ENCODE measurements at places on chromosomes 13 and 19. TPM values are rescaled to one million over a fixed set of nuclear protein-coding genes. Genes with fewer than 3 reads are reported as not detected.

SPACA4 gene
- not detected for total RNA-seq

MTUS2 gene
- not detected for total RNA-seq

ZNF667 gene
- 1.0 TPM for total RNA-seq

ZNF414 gene
- total RNA-seq, result 46.8 TPM

ZC3H4 gene
- 115 TPM for total RNA-seq

RXFP2 gene
- not detected for total RNA-seq

TINCR gene
- 0.58 TPM for total RNA-seq

GJB2 gene
- 5.6 TPM for total RNA-seq

DNA sequence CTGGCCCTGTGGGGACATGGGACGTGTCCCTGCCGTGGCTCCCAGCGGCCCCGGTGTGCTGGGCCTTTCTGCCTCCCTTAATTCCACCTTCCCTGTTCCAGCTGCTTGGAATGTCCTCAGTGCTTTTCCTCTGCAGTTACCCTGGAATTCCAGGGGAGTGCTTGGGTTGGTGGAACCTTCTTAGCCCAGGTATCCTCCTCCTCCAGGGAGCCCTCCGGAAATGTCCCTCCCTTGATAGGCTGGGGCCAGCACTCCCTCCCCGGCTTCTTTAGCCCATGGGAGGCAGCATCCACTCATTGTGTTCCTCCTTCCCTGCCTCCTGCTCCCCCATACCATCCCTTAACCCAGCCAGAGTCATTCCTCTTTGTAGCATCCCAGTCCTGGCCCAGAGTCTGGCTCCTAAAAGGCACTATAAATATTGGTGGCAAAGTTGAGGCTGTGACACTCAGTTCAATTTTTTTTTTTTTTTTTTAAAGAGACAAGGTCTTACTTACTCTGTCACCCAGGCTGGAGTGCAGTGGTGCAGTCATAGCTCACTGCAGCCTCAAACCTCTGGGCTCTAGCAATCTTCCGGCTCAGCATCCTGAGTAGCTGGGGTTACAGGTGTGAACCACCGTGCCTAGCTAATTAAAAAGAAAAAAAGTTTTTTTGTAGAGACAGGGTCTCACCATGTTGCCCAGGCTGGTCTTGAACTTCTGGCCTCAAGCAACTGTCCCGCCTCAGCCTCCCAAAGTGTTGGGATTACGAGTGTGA, 13.7 kb upstream of the SLC7A10 start:
- H3K27ac ChIP-seq, result no peak overlapping the region
- H3K4me3 ChIP-seq, result no peak overlapping the region
- H3K27me3 ChIP-seq, result no peaks in the 10 kb centered on the region
- H3K36me3 ChIP-seq, result no peaks in the 10 kb centered on the region

DNA sequence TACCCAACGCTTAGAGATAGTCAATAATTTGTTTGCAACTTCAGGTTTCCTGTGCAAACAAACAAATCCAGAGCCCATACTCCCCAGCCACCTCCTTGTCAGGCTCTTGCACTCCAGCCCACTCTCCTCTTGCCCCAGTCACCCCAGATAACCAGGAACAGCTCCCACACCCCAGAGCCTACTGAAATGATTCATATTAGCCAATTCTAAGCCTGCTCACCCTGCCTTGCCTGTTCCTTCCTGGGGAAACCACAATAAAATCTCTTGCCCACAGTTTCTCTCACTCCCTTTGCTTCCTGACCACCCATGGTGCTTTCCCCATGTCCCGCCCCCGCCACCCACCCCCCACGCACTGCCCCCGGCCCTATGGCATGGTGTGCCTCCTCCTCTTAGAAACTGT, 3.8 kb upstream of the ACTL9 start:
- peak overlapping the region; percentile 48 for H3K4me3 ChIP-seq
- H3K4me1 ChIP-seq, result peaks cover 69% of the 10 kb centered on the region
- peaks cover 11% of the 10 kb centered on the region for H3K36me3 ChIP-seq
- peaks cover 6% of the 10 kb centered on the region for H3K27me3 ChIP-seq

DNA sequence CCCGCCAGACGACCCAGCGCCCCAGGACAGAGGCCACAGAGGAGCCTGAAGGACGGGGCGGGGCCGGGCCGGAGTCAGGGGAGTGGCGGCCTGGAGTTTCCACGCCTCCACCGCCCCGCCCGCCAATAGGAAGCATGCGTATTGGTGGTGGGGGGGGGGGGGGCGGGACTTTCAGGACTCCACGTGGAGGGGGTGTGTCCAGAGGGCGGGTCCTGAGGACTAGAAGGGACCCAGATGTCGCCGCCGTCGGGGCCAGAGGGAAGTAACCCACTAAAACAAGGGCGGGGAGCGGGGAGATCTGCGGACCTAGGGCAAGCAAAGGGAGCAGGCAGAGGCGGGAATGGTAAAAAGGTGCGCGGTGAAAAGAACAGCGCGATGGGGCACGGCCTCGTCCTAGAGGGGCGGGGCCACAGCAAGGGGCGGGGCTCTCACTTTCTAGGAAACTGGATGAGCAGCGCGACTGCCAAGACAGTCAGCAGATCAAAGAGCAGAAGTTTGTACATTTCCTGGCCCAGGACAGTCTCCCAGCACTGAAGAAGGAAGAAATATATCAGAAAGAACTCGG, 2.8 kb upstream of the LENG1 start:
- peaks cover 12% of the 10 kb centered on the region for H3K36me3 ChIP-seq
- H3K27me3 ChIP-seq, result no peaks in the 10 kb centered on the region
- peak; percentile 86 for DNase-seq

DNA sequence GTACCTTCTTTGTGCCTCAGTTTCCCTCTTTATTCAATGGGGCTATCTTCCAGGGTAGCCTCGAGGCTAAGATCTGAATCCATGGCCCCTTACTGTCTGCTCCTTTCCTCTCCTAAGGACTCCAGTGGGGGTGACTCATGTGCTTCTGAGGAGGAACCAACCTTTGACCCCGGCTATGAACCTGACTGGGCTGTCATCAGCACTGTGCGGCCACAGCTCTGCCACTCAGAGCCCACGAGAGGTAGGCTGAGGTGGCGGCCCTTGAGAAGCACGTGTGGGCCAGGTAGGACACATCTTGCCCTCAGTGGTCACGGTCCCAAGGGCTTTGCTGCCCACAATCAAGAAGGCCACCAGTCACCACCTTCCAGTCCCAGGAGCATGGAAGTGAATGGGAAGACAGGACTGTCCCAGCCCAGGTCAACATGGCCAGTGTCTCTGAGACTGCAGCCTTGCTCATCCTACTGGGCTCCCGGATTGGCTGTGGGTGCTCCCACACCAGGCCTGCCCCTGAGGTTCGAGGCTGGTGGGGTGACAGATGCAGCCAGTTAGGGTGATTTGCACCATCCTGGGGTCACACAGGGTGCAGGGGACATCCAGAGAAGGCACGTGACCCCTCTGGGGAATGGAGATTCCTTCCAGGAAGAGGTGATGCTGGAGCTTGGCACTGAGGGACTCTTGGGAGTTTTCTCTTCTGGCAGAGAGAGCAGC, 2.8 kb downstream of the TBC1D17 start:
- H3K36me3 ChIP-seq, result peaks cover 40% of the 10 kb centered on the region
- peaks cover 23% of the 10 kb centered on the region for H3K4me1 ChIP-seq
- peak overlapping the region; percentile 41 for H3K27ac ChIP-seq
- no peak overlapping the region for H3K4me3 ChIP-seq
- no peak for DNase-seq

- no peaks in the 10 kb centered on the region for H3K27me3 ChIP-seq
- H3K4me1 ChIP-seq, result no peaks in the 10 kb centered on the region
- no peak for DNase-seq
- no peaks in the 10 kb centered on the region for H3K36me3 ChIP-seq
- no peak overlapping the region for H3K27ac ChIP-seq
- H3K4me3 ChIP-seq, result no peak overlapping the region
These were observed 41.6 kb upstream of the CHST8 start for GRCh38 chr19:33580026-33580644.

DNA sequence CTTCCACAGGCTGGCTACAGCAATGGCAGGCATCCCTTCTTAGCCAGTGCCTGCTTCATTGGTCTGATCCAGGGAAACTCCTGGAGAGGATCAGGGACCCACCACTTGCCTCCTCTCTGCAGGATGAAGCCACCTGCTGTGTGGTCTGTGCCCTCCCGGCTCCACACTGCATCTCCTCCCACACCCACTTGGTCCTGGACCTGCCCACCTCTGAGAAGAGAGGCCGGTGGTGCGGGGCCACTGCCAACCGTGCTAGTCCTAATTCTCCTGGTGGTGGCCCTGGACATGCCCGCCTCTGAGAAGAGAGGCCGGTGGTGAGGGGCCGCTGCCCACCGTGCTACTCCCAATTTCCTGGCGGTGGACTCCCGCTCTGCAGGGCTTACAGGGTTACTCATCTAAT, 98.8 kb downstream of the COL4A1 start:
- no peaks in the 10 kb centered on the region for H3K36me3 ChIP-seq
- DNase-seq, result no peak
- H3K4me1 ChIP-seq, result no peaks in the 10 kb centered on the region
- peaks cover 5% of the 10 kb centered on the region for H3K27me3 ChIP-seq
- H3K27ac ChIP-seq, result no peak overlapping the region
- no peak overlapping the region for H3K4me3 ChIP-seq

- peaks cover 32% of the 10 kb centered on the region for H3K4me1 ChIP-seq
- peak overlapping the region; percentile 81 for H3K27ac ChIP-seq
- H3K27me3 ChIP-seq, result peaks cover 10% of the 10 kb centered on the region
- no peak for DNase-seq
These were observed 516 bp downstream of the ZNF175 start for GRCh38 chr19:51571599-51571998.

GRCh38 chr19:56116606-56117005, 4.5 kb downstream of the ZNF787 start:
- H3K27ac ChIP-seq, result no peak overlapping the region
- no peak overlapping the region for H3K4me3 ChIP-seq
- H3K27me3 ChIP-seq, result no peaks in the 10 kb centered on the region

GRCh38 chr19:51026554-51026831, at the start of gene KLK11:
Gene KLK11 (minus strand): TSS chr19:51026616. CDS start chr19:51025631, 985 bp downstream.
- H3K4me1 ChIP-seq, result no peaks in the 10 kb centered on the region
- H3K36me3 ChIP-seq, result no peaks in the 10 kb centered on the region
- H3K4me3 ChIP-seq, result no peak within 1 kb of the TSS
- peaks cover 9% of the 10 kb centered on the region for H3K27me3 ChIP-seq
- no peak for DNase-seq

DNA sequence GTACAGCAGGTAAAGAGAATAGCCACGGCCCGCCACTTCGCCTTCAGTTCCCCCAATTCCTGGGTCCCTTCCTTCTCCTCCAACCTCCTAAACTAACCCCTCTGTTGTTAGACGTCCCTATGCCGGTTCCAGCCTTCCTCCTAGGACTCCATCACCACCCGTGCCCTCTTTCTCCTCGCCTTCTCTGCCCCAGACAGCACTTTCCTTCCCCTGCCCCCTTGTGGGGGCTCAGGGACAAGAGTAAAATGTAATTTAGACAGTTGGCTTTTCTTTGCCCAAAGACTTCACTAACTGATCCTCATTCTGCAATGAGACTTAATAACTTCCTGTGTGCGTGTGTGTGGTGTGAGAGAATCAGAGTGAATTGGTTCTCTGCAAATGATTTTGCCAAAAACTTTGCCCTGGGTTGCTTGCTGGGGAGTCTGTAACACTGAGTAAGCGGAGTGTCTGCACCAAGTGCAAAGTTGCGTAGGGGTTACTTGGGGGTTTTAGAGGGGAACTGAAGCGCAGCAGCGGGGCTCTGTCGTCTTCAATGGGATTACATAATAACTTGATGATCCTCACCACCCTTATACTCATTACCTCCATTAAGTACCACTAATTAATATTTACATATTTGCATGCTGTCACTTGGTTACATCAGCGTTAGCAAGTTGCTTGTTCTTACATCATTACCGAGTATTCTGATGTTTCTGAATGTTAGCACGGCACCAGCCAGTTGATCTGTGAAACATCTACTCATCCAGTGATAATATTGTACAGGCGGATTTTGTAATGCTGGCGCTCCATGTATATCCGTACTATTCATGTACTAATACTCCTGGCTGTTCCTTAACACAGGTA, 19.9 kb upstream of the SGCG start:
- no peak overlapping the region for H3K4me3 ChIP-seq
- no peaks in the 10 kb centered on the region for H3K36me3 ChIP-seq
- H3K27me3 ChIP-seq, result peaks cover 34% of the 10 kb centered on the region
- H3K4me1 ChIP-seq, result no peaks in the 10 kb centered on the region
- no peak for DNase-seq
- H3K27ac ChIP-seq, result no peak overlapping the region

DNA sequence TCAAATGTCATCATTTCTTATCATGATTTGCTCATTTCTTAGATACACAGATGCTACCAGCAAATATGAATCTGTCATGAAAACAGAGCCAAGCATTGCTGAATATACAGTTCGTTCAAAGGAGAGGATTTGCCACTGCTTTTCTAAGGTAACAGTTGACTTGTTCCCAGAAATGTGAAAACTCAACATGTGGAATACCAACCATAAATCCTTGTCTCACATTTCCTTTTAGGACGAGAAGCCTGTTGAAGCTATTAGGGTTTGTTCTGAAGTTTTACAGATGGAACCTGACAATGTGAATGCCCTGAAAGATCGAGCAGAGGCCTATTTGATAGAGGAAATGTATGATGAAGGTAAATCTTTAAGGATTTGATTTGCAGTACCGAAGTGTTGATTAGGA, 86.7 kb downstream of the DNAJC3 start:
- H3K27me3 ChIP-seq, result no peaks in the 10 kb centered on the region
- DNase-seq, result no peak
- H3K27ac ChIP-seq, result no peak overlapping the region
- no peak overlapping the region for H3K4me3 ChIP-seq
- no peaks in the 10 kb centered on the region for H3K4me1 ChIP-seq
- H3K36me3 ChIP-seq, result peaks cover 18% of the 10 kb centered on the region

DNA sequence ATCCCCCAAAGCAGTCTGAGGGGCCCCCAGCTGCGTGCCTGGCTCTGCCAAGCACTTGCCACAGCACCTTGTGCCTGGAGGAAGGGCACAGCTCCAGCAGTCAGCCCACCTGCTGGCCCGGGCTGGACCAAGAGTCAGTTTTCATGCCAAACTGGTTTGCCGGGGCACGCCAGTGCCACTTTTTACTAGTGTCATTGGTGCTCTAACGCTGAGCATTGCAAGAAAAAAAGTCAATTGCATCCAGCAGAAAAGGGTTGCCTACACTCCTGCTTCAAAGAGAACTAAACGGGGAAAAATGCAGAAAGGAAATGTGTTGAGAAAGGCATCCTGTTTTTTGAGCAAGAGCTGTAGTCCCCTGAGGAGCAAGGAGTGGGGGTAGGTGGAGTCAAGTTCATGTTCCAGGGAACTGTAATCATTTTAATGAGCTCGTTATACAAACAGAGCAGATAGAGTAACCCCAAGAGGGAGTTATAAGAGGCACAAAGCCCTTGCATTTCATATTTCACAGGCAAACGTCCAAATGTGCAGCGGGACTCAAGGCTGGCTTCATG, 68.4 kb downstream of the F2RL3 start:
- H3K27me3 ChIP-seq, result peaks cover 7% of the 10 kb centered on the region
- H3K27ac ChIP-seq, result no peak overlapping the region

DNA sequence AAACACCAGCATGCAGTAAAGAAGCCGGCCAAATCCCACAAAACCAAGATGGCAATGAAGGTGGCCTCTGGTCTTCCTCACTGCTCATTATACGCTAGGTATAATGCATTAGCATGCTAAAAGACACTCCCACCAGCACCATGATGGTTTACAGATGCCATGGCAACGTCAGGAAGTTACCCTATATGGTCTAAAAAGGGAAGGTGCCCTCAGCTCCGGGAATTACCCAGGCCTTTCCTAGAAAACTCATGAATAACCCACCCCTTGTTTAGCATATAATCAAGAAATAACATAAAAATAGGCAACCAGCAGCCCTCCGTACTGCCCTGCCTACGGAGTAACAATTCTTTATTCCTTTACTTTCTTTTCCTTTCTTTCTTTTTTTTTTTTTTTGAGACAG, 21.1 kb upstream of the PLEKHF1 start:
- peaks cover 23% of the 10 kb centered on the region for H3K4me1 ChIP-seq
- H3K36me3 ChIP-seq, result no peaks in the 10 kb centered on the region
- no peak overlapping the region for H3K27ac ChIP-seq
- no peak overlapping the region for H3K4me3 ChIP-seq
- peaks cover 5% of the 10 kb centered on the region for H3K27me3 ChIP-seq
